ENCODE measurements at places on chromosomes 5 and 9. TPM values are rescaled to one million over a fixed set of nuclear protein-coding genes. Genes with fewer than 3 reads are reported as not detected.

GRCh38 chr9:117919538-117919937, 215.3 kb downstream of the TLR4 start:
- DNase-seq, result no peak

- no peak for DNase-seq
Measured at GRCh38 chr9:133225171-133226011, 16.3 kb upstream of the OBP2B start.

PCDHAC2 gene
- polyA plus RNA-seq, result 0.03 TPM

- DNase-seq, result no peak
Measured at GRCh38 chr9:70415041-70415440, 584 bp upstream of the KLF9 start.

DNA sequence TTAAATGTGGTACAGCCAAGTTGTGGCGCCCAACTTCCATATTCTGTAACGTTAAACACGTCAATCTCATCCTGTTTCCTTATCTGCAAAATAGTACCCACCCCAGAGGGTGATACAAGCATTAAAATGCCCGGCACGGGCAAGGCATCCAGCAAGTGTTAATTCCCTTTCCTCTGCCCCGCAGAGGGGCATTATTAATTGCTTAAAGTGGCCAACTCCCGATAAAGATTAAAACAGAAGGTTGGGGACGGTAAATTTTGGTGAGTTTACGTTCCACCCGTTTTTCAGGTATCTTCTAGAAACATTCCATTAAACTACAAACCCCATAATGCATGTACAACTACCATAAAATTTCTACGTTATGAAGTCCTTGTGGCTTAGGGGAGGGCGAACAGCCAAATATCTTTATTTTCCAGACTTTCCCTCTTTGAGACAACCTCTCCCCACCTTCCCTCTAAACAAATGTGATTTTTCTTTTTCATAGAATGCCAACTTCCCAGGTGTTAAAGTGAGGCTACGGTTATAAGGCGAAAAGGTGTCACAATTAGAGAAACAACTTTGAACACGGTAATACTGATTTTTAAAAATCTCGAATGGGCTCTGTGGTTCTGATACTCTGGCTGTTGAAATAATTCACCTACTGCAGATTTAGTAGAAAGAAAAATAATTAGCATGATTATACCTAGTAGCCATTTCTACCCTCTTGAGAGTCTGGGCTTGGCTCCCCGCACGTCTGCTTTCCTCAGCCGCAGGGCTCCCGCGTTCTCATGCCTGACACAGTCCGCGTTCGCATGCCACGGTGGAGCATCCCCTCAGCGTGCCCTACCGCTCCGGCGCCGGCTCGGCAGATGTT, 1.2 kb upstream of the GPBP1 start:
- DNase-seq, result peak; percentile 21

DNA sequence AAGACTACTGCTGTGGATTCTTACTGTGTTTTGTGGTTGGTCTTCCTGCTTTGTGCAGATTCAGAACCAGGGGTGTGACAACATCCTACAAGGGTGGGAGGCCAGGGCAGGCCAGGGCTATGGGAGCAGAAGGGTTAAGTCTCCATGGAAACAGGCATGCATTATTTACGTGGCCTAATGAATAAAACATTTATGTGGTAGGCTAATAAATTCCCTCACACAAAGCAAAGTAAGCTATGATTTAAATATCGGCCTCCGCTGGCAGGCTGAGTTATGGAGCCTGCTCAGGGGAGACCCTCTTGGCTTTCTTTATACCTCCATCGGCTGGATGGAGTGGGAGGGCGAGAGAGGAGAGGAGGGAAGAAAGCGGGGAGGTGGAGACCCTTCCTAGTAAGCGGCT, 230.3 kb upstream of the MVB12B start:
- DNase-seq, result no peak

PRR7 gene
- polyA plus RNA-seq, result 1.6 TPM

DNA sequence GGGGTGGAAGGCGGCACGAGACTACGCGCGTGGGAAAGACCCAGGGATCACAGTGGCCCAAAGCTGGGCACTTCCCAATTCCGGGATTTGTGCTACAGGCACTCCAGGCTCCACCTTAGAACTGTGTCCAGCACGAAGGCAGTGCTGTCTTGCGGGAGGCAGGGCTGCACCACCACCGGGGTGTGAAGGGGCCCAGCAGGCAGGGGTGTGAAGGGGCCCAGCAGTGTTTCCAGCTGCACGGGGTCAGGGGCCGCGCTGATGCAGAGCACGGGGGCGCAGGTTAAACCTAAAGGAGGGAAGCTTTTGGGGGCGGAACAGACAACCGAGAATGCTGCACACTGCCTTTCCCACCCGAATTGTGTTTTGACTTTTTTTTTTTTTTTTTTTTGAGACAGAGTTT, 1.1 kb upstream of the PDCD6 start:
- no peak for DNase-seq

- DNase-seq, result no peak
Measured at GRCh38 chr5:155089643-155090042, 76.1 kb downstream of the KIF4B start.
